IMR-90 (cell line): ENCODE measurements at places on chromosomes 6 and 20. TPM values are rescaled to one million over a fixed set of nuclear protein-coding genes. Genes with fewer than 3 reads are reported as not detected.

GRCh38 chr20:63375438-63375837, 14.3 kb upstream of the CHRNA4 start:
- no peak for DNase-seq

The PPP1R16B gene
- not detected in 2 replicates for total RNA-seq

DNA sequence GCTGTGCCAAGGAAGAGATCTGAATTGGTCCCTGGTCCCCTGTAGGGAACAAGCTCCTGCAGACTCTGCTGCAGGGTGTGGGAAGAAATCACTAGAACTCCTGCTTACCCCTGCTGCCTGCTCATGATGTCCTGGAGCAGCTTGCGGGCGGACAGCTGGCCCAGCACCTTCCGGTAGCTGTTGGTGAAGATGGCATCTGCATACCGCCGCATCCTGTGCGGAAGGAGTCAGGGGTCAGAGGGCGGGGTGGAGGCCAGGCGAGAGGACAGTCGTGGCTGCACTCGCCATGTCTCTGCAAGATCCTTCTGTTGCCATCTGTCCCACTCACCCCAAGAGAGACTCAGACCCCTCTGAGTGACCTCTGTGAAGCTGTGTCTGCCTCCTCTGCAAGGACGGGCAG, 5.3 kb downstream of the GHRH start:
- DNase-seq: no peak

DNA sequence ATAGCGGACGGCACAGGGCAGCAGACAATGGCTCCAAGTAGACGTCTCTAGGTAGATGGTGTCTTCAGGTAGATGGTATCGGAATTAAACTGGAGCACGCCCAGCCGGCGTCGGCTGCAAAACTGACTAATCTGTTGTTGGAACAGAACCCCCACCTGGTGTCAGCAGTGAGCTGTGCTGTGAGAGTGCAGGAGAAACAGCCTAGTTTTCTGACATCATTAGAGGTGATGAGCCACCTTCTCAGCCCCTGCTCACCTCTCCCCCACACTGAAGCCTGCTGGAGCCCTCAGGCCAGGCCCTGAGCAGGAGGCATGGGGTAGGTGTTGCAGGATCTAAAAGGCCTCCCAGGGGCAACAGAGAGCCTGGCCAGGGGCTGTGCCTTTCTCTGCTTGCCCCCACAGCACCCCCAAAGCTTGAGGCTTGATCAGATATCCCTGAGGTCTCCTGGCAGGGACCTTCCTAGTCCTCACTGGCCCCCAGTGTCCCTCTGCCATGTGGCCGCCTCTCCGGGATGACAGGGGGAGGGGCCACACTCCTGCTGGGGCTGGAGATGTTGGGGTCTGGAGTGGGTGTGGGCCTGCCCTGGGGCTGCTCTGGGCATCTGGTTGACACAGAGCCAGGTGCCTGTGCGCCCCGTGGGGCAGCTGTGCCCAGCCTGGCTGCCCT, 6.9 kb upstream of the HELZ2 start:
- peak; percentile 54 for DNase-seq

The TMEM244 gene
- total RNA-seq: 0.28 and 0.36 TPM in 2 replicates

The MUC22 gene
- not detected in 2 replicates for total RNA-seq

GRCh38 chr6:166487148-166487547, 99.3 kb downstream of the RAMACL start:
- no peak for DNase-seq

DNA sequence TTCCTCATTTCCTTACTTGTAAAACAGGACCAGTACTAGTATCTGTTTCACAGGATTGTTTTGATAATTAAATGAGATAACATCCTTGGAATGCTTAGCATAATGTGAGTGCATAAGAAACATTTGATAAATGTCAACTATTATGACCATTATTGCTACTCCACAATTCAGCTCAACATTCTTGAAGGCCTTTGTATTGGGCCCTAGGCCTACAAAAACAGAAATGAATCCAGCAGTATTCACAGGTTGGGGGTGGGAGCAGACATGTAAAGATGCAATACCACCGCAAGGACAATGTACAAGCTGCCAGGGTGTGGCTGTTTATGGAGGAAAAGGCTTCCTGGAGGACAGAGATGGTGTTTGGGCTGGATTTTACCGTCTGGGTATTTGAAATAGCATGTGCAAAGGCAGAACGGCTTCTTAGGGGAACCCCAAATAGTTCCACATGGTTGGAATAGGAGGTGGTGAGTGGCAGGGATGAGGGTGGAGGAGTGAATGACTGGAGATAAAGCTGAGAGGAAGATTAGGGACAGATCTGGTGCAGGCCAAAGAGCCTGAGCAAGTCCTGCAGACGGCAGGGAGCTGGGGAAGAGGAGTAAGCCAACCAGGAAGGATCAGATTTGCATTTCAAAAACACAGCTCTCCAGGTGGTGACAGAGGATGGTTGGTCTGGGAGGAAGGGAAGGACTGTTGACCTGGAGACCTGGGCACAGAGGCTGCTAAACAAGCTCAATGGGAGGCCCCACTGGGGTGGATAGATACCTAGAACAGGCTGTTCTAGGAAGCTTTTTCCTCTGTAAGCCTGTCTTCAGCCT, 57.0 kb upstream of the EPB41L1 start:
- DNase-seq: peak; percentile 52

DNA sequence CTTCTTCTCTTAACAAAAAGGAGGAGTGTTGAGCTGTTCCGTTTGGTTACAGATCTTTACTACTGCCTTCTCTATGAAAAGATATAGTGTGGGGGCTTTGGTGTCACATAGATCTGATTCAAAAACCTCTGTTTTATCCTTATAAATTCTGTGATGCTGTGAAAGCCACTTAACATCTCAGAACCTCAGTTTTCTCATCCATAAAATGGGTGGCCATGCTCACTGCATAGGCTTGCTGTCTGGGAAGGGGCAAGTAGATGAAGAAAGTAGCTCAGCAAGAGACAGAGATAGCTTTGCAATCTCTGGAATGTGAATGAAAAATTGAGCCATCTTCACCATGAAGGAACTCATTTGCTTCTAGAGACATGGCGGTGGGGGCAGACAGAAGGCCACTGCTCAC, 31.6 kb upstream of the RNF24 start:
- no peak for DNase-seq

The FAM83C gene
- not detected in 2 replicates for total RNA-seq

DNA sequence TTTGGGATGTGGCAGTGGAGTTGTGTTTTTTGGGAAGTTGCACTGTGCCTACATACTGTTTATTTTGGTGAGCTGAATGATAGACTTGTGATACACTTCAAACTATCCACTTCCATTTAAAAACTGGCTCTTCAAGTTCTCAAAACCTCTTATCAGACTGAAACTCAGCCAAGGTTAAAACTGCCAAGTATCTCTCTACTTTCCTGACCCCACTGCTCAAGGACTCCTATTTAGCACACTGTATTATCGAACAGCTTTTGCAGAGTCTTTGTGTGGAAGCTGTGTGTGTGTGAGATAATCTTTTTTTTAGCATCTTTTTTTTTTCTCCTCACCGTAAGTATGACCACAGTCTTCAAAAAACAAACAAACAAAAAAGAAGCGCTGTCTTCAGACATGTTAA, 21.1 kb downstream of the STX11 start:
- no peak for DNase-seq

The PAX1 gene
- not detected in 2 replicates for total RNA-seq

The GNRH2 gene
- total RNA-seq: 0.18 and 0.28 TPM in 2 replicates

- peak; percentile 22 for DNase-seq
These were observed 51.9 kb upstream of the MARCKS start for GRCh38 chr6:113805173-113805790.

The RPS18 gene
- 6,097 and 6,577 TPM in 2 replicates for total RNA-seq

The TREM2 gene
- not detected in 2 replicates for total RNA-seq

GRCh38 chr20:50431066-50431450, 79.1 kb upstream of the PTPN1 start:
- DNase-seq: no peak

- no peak for DNase-seq
These were observed 38.9 kb upstream of the FOXC1 start for GRCh38 chr6:1570848-1571247.

- DNase-seq: peak; percentile 47
These were observed 32.3 kb upstream of the SLC23A2 start for GRCh38 chr20:5033566-5033965.

DNA sequence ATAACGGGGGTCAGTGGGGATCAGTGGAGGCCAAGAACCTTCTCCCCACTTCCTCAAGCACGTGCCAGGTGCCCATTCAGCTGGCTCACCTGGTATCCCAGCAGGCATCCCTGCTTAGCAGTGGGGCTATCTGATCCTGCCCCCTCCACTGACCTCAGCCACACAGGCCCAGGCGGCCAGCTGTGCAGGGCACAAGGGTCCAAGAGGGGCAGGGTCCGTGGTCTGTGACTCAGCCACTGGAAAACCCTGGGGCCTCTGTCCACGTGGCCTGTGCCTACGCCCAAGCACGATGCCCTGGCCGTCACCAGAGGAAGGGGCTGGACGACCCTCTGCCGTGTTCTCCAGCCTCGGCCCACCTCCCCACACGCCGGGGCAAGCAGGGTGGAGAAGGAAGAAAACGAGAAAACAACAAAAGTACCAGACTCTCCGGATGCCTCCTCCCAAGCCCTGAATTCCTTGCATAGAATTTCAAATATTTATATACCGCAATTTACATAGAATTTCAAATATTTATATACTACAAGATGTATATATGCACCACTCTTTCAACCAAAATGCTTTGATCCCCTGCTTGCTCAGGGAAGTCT, 12.1 kb downstream of the PXDC1 start:
- no peak for DNase-seq

GRCh38 chr6:142784344-142784743, 160.6 kb downstream of the HIVEP2 start:
- no peak for DNase-seq

GRCh38 chr6:48613231-48613949, 502.4 kb upstream of the PTCHD4 start:
- DNase-seq: no peak

DNA sequence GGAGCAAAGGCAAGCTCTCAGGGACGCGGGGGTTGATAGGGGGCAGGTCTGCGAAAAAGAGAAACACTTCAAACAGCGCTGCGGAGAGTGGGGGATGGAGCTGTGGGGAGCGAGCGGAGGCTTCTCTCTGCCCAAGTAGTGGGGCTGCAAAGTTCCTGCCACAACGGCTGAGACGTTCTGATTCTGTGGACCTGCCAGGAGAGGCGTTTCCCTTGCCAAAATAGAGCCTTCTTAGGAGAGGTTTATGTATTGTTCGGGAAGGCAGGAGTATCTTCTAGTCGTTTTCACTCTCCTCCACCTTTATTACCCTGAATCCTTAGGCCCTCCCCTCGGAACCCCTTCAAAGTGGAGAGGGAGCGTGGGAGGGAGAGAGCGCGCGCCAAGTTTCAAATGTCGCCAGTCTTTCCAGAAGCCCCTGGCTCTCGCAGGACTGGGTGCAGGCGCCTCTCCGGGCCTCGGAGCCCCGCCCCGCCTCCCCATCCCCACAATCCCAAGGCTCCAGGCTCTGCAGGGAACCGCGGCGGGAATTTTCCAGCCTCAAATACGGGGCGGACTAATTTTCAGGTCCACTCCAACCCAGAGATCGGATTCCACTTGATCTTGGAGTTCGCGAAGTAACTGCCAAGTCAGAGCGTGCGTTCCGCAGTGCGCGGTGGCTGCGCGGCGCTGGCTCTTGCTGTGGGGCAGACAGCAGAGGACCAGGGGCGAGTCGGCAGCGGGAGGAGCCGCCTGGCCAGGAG, 10.0 kb upstream of the POU3F2 start:
- no peak for DNase-seq

GRCh38 chr6:163133691-163134090, 280.8 kb upstream of the QKI start:
- no peak for DNase-seq

The DNAH8 gene
- total RNA-seq: under 0.01 TPM in 1 of 2 replicates, not detected in the other

The UBE2V1 gene
- total RNA-seq: 20.1 and 41.4 TPM in 2 replicates

DNA sequence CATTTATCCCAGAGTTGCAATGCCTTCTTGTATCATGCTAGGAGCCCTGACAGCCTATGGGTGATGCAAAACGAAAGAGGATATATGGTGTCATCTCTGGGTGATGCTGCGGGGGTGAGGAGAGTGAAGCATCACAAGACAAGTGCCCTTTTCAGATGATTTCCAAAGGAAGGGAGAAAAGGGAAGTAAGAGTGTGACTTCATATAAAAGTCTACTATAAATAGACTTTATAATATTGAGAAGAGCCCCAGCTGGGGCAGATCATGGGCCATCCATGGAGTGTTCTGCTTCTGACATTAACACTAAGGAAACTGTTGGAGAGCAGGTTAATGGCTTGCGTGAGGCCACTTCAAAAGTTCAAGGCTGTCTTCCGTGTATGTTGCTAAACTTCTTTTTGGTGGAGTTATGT, 4.4 kb downstream of the CD83 start:
- DNase-seq: no peak

GRCh38 chr20:44702776-44703175, 12.4 kb upstream of the CCN5 start:
- peak; percentile 91 for DNase-seq

GRCh38 chr6:7087066-7087465, 20.7 kb upstream of the RREB1 start:
- peak; percentile 10 for DNase-seq

DNA sequence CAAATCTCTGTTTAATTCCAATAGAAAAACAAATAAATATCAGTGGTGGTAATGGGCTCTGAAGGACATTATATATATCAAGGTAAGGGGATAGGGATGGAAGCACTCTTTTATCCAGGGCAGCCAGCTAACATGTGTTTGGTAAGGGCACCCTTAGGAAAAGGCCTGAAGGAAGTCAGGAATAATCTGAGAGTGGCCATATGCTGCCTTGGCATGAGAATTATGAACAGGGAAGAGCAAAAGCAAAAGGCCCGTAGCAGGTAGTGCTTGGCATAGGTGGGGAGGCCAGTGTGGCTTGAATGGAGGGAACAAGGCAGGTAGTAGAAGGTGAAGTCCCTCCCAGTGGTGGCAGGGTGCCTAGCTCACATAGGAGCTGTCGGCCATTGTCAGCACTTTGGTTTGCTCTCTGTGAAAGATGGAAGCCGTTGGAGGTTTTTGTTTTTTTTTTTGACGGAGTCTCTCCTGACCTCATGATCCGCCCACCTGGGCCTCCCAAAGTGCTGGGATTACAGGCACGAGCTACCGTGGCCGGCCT, 39.6 kb upstream of the CSE1L start:
- DNase-seq: no peak

DNA sequence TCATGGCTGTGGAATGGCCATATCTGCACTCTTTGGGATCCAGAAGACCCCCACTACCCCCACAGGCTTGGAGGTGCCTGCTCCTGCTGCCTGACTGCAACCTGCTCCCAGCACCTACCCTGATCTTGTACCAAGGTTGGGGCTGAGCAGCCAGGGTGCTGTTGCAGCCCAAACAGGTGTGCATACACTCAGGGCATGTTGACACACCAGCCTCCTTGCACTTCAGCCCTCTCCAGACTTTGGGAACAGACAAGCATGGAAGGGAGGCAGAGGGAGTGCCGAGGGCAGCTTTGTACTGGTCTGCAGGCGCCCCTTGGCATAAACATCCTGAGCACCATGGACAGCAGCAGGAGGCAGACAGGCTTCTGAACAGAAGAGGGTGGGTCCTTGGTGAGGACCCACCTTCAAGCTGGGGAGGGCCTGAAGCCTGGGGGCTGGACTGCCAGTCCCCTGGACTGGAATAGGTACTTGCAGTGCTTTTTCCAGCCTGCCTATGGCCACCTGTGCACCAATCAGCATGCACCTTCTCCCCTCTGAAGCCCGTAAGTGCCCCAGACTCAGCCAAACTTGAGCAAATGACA, 1675.8 kb downstream of the HACE1 start:
- no peak for DNase-seq
